ENCODE measurements at places on chromosomes 5 and 9.

GRCh38 chr5:174303035-174303434 lies 257.5 kb downstream of the NSG2 start:
- no peak for DNase-seq

DNA sequence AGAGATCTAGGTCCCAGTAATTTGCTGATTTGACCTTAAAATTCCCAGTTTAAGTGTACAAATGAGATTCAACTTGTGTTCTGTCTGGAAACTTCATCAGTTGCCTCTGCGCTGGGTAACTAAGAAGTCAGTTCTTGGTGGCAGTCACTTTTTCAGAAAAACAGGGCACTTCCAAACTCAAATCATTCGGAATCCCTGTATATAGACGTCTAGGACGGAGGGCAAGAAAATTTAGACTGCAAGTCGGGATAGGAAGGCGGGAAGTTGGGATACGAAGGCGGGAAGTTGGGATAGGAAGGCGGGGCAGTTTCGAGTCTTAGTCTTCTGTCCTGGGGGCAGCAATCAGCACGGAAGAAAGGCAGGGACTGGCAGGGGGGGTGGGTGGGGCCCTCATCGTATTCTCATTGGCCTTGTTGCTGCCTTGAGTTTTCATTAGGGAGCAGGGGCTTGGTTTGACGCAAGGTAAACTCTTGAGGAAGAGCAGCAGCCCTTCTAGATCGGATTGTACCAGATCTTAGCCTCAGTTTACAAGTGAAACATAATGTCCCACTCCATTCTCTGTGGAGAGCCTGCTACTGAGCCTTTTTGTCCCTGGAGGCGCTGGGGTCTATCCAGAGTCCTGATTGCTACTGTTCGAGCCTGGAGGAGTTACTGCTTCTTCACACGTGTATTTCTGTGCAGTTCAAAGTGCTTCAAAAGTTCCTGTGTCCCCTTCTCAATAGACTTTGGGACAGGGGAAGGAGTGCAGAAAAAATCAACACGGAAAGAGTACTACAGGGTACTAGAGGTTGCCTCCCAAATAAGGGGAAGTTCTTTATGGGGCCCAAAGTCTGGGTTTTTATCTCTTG lies 2.7 kb upstream of the PURA start:
- DNase-seq = peak; percentile 40

DNA sequence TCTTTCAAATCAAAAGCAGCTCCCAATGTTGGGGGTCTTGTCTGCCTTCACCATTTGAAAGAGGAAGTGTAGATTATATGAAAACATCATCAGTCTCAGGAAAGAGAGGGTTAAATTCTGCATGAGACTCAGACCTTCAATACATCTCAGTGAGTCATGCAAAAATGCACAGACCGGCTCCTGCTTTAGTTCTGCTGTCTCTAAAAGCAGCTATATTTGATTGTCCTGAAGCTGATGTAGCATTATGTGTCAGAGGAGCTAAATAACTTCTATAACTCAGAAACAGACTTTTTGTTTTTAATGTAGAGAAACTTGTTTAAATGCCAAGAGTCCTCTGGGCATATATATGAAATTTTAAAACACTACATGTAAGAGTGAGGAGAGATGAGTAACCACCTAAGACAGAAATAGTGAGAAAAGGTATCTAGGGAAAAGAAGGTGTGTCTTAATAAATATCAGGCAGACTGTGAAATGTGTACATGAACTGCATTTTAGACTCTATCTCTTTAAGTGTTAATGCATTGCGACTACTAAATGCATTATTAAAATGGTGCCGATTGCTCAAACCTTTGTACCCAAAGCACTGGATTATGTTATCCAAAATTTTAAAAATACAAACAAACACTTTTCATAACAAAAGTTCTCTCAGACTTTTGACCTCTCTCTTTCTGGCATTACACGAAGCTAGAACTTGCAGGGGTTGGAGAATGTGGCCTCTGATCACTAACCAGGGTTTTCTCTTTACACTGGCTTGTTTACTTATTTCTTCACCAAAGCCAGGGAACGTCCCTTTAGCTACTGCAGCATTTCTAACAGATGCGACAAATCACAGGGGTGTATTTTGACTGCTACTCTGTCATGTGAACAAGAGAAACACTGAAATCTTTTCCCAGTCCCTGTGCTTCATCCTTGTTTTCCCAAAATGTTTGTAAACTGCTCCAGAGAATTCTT lies 302.3 kb downstream of the ARL15 start:
- peak; percentile 35 for DNase-seq

DNA sequence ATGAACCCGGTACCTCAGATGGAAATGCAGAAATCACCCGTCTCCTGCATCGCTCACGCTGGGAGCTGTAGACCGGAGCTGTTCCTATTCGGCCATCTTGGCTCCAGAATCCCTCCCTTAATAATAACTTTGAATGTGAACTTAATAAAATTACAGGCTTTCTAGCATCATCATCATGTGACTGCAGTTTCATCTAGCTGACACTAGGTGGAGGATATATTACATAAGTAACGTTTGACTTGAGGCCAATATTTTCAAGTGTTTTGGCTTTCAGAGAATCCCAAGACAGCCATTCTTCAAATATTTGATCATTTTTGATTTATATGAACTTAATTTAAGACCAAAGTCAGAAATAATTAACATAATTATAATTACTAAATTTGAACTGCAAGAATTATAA lies 474.9 kb upstream of the CDH10 start:
- DNase-seq = peak; percentile 31

All from MV-4-11 (cell line).